ENCODE measurements at places on chromosomes 3 and 15. TPM values are rescaled to one million over a fixed set of nuclear protein-coding genes. Genes with fewer than 3 reads are reported as not detected.

DNA sequence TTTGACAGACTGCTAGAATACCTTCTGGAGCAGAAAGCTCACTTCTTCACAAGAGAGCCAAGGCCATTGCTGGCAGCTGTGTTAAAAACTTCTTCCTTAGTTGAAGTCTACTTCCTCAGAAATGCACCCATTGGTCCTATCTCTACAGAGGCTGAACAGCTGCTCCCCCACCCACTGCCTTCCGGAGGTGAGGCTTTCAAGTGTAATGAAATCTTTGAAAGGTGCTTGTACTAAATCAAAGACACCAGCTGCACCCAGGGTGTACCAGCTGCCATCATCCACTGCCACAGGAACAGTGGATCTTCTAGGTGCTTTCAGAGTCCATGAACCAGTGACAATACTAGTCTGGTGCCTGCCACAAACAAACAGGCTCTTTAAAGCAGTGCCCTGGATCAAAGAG lies 26.4 kb upstream of the HERC1 start:
- no peaks in the 10 kb centered on the region for H3K4me1 ChIP-seq
- no peak for DNase-seq
- H3K36me3 ChIP-seq: no peaks in the 10 kb centered on the region
- H3K27me3 ChIP-seq: no peaks in the 10 kb centered on the region
- no peak overlapping the region for H3K4me3 ChIP-seq

GRCh38 chr3:185865247-185865646 lies 40.4 kb upstream of the IGF2BP2 start:
- H3K27me3 ChIP-seq: no peaks in the 10 kb centered on the region
- DNase-seq: no peak
- no peak overlapping the region for H3K27ac ChIP-seq
- no peaks in the 10 kb centered on the region for H3K36me3 ChIP-seq
- H3K4me3 ChIP-seq: no peak overlapping the region

- H3K27ac ChIP-seq: no peak overlapping the region
- H3K4me1 ChIP-seq: no peaks in the 10 kb centered on the region
- H3K27me3 ChIP-seq: no peaks in the 10 kb centered on the region
- H3K36me3 ChIP-seq: no peaks in the 10 kb centered on the region
- DNase-seq: no peak
Observed at GRCh38 chr3:16072420-16073110, 101.9 kb upstream of the GALNT15 start.

GRCh38 chr3:66583424-66584040 lies 82.7 kb upstream of the LRIG1 start:
- no peaks in the 10 kb centered on the region for H3K27me3 ChIP-seq
- H3K4me1 ChIP-seq: no peaks in the 10 kb centered on the region
- no peak overlapping the region for H3K4me3 ChIP-seq
- H3K27ac ChIP-seq: no peak overlapping the region
- H3K36me3 ChIP-seq: no peaks in the 10 kb centered on the region

DNA sequence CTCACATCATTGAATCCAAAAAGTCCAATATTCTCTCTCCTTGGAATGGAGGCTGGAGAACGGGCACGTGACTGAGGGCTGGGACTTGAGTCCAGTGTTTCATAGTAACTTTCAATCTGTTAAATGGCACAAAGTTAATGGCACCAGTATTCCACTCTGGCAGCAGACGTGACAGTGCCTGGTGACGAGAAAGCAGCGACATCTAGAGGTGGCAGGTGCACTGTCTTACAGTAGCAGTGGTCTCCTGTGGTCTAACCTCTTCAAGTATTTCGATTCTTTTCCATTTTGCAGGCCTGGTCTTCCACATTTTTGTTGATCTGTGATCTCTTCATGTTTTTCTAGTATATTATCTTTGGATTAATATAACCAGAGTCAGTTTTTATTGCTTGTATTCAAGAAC lies 107.1 kb downstream of the OXSM start:
- no peaks in the 10 kb centered on the region for H3K27me3 ChIP-seq
- DNase-seq: no peak
- no peaks in the 10 kb centered on the region for H3K36me3 ChIP-seq
- no peak overlapping the region for H3K4me3 ChIP-seq
- no peaks in the 10 kb centered on the region for H3K4me1 ChIP-seq
- H3K27ac ChIP-seq: no peak overlapping the region

- no peaks in the 10 kb centered on the region for H3K4me1 ChIP-seq
- no peak overlapping the region for H3K4me3 ChIP-seq
Observed at GRCh38 chr3:194512895-194513601, 26.2 kb upstream of the ATP13A3 start.

The RPL39L gene
- 145 TPM for total RNA-seq

The CHCHD6 gene
- 6.4 TPM for total RNA-seq

DNA sequence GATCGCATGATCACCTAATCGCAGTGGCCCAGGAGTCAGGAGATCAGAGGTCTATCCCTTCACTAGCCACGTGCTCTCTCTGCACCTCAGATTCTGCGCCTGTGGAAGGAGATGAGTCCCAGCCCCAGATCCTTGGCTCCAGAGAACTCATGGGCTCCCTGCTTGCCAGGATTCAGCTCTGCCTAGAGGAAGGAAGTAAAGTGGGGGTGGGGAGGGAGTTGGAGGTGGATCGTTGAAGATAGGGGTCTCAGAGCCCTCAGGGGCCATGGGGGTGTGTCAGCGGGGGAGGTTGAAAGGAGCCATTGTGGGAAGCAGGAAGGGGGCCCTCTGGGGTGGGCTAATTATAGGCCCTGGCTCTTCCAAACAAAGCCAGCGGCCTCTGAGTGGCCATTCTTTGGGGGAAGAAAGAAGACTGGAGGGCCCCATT lies 11.3 kb upstream of the STRA6 start:
- H3K27ac ChIP-seq: no peak overlapping the region
- no peaks in the 10 kb centered on the region for H3K27me3 ChIP-seq
- H3K4me1 ChIP-seq: no peaks in the 10 kb centered on the region
- no peak for DNase-seq
- H3K4me3 ChIP-seq: no peak overlapping the region

DNA sequence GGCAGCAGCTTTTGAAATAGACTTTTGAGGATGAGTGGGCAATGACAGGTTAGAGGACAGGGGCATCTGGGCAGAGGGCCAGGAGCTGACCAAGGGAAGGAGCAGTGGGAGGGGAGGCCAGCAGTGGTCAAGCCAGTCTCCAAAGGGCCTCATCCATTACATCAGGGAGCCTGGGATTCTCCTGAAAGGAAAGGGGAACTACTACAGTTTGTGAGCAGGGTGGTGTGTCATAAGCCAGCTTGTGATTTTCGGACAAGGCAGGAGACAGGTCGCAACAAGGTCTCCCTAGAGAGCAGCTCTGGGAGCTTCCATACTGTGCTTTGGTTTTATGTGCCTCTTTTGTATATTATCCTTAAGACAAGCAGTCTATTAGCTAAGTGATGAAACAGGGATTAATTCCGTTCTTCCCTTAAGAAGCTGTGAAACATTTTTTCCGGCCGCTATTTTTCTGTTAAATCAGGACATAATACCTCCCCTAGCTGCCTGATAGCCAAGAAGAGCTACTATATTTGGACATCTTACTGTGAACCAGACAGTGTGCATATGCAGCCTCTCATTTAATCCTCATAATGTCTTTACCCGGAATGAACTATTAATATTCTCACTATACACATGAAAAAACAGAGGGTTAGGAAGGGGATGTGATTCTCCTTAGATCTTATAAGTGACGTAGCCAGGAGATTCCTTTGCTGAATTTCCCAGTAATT lies 46.4 kb downstream of the C2CD4B start:
- H3K27ac ChIP-seq: peak overlapping the region; percentile 37
- DNase-seq: no peak
- H3K4me3 ChIP-seq: no peak overlapping the region
- H3K4me1 ChIP-seq: no peaks in the 10 kb centered on the region
- no peaks in the 10 kb centered on the region for H3K27me3 ChIP-seq

The IGSF11 gene
- not detected for total RNA-seq

DNA sequence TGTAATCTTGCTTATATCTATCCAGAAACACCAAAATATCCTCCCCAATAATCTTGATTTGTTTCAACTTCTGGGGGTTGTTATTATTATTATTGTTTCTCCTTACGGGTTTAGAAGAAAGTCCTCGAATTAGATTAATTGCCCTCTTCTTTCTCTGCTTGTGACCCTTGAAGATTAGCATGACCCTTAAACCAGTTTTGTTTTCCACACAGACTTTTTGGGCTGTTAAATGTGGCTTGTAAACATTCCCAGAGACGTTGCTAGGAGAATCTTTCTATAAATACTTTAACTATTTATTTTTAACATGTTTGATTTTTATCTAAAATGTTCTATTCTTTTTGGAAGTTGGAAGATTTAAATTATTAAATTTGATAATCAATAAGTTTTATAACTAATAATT lies 4.3 kb upstream of the SUCNR1 start:
- no peaks in the 10 kb centered on the region for H3K4me1 ChIP-seq
- no peak overlapping the region for H3K4me3 ChIP-seq
- no peak for DNase-seq

The RNF111 gene
- total RNA-seq: 43.9 TPM

The GOLGA8T gene
- total RNA-seq: not detected

DNA sequence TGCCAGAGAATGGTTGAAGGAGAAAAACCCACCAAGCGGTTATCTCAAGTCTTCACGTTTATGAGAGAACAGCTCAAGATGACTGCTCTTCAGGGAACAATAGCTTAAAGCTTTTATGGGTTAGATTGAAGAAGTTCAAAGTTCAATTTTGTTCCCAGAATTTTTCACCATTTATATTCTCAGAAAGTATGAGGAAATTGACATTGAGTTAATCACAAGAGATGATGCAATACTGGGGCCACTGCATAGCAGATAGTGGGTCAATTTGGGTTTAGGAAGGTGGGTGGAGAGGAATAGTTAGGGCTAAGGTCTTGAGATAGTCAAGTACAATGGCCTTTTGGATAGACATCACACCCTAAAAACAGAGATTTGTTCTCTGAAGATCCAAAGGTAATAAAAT lies 539.3 kb downstream of the SQOR start:
- no peak for DNase-seq
- no peaks in the 10 kb centered on the region for H3K27me3 ChIP-seq
- H3K36me3 ChIP-seq: no peaks in the 10 kb centered on the region
- H3K4me1 ChIP-seq: no peaks in the 10 kb centered on the region

The SHC4 gene
- 5.0 TPM for total RNA-seq

- no peak overlapping the region for H3K27ac ChIP-seq
- H3K27me3 ChIP-seq: no peaks in the 10 kb centered on the region
- DNase-seq: no peak
Observed at GRCh38 chr3:43034200-43034599, 55.1 kb downstream of the GASK1A start.

DNA sequence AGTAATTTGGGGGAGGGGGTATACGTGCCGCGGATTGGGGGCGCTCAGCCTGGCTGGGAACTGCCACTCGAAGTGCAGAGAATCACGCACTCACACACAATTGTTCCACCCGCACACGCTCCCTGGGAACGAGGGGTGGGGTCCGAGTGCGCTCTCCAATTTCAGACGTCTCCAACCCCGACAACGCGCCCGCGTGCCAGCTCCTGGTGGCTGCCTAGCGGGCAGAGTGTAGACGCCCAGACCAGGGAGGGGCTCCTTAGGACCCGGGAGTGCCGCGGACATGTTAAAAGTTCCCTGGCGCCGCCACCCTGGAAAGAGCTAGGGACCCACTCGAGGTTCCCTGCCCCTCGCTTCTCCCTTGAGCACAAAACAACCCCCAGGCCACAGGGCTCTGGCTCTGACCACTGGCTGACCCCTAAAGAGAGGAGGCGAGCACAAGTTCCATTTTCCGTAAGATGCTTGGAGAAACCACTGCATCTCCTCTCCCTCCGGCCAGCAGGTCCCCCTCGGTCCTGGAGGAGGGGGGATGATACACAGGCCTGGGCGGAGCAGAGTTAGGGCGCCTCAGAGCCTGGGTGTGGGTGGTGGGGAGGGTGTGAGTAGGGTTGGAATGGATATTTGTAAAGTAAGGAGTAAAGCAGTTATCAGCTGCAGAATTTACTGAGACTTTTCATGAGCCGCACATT lies 894 bp upstream of the ANKRD63 start:
- H3K4me1 ChIP-seq: no peaks in the 10 kb centered on the region
- H3K4me3 ChIP-seq: no peak overlapping the region
- no peaks in the 10 kb centered on the region for H3K36me3 ChIP-seq
- no peak for DNase-seq
- H3K27ac ChIP-seq: no peak overlapping the region

The NDN gene
- 76.3 TPM for total RNA-seq

The ZPLD1 gene
- total RNA-seq: 0.07 TPM

DNA sequence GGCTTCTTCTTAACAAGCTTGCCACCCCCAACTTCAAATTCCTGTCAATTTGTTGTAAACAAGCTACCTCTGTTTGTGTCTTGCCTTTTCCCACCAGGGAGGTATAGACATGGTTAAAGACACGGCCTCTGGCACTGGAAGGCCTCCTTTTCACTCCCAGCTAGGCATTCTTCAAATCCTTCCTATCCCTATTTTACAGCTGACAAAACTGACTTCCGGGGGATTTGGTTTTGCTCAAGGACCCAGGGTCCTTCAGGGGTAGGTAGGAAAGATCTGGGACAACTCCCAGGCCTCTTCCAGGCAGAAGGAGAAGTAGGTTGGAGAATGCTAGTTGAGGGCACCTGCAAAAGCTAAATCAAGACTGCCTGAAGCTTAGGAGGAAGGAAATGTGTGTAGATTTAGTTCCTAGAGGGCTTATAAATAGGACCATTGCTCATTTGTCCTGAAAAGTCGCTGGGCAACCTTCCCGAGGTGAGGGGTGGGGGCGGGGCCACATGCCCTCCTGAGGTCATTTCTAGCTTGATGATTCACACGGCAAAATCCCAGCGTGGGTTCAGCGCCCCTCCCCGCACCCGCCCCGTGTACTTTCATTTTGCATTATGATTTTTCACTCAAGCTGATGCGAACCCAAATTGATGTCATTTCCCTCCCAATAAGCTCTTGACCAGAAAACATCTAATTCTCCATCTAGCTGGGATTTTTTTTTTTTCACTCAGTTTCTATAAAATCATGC lies 365.5 kb downstream of the SHQ1 start:
- peak overlapping the region; percentile 87 for H3K27ac ChIP-seq
- H3K4me3 ChIP-seq: peak overlapping the region; percentile 29
- DNase-seq: peak; percentile 85
- H3K27me3 ChIP-seq: no peaks in the 10 kb centered on the region

DNA sequence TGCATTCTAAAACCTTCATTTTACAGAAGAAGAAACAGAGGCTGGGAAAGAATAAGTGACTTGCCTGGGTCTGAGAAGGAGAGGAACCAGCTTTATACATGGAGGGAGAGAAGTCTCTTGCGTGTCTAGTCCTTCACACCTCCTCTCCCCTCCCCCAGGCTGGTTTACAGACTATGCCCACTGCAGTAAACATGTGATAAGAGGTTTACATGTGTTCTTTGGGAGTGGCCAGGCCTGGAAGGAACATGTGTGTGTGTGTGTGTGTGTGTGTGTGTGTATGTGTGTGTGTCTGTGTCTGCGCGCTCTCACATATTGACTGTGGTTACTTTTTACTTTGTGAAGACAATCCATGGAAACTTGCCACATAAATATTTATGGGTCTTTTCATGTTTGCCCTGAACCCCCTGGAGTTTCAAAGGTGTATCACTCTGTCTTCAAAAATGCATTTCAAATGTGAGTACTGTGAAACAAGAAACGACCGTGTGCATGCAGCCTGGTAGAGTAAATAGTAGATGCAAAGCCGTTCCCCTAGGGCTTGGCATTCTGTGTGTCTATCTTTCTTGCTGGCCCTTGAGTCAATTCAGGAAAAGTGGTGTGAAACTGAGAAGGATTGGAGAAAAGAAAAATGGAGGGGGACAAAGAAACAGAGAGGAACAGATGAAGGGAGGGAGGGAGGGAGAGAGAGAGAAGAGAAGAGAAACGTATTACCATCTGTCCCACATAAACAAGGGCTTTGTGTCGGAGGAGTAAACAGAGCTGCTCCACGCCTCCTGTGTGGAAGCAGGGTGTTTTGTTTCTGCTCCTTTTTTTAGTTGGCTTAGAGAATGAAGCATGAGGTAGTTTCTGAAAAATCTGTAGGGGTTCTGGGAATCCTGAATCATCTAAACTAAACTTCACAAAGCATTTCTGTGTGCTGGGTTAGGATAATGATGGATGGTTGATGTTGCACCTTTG lies 51.7 kb downstream of the CLDN11 start:
- H3K27me3 ChIP-seq: no peaks in the 10 kb centered on the region
- no peaks in the 10 kb centered on the region for H3K36me3 ChIP-seq
- H3K4me1 ChIP-seq: peaks cover 7% of the 10 kb centered on the region
- no peak overlapping the region for H3K4me3 ChIP-seq

All from uterus (tissue), 4 donors.